Skin of body (tissue), 3 donors: ENCODE measurements at places on chromosomes 6 and 20. TPM values are rescaled to one million over a fixed set of nuclear protein-coding genes. Genes with fewer than 3 reads are reported as not detected.

YTHDF1 gene
- total RNA-seq = 14.5 TPM

TLDC2 gene
- total RNA-seq = 0.59 TPM

FAM83B gene
- 47.7 TPM for total RNA-seq

TMC2 gene
- 0.10 TPM for total RNA-seq

ECT2L gene
- total RNA-seq = 0.10 TPM

DDO gene
- total RNA-seq = 1.3 TPM

CRISP2 gene
- total RNA-seq = not detected

FAXC gene
- total RNA-seq = 2.0 TPM

GJA10 gene
- not detected for total RNA-seq

SH3BGRL2 gene
- 19.5 TPM for total RNA-seq

OR12D3 gene
- not detected for total RNA-seq
